Stimulated activated memory B cell treated with anti-CD40 and anti-IgM and Interleukin-4, amounts not matched to agents 10 μg/mL and 1 μg/mL and 100 μg/mL, for 72 hours (primary cell): ENCODE measurements at places on chromosomes 12 and 14.
A peak's percentile ranks its signal among the peaks of the same experiment; 100 is the strongest.

DNA sequence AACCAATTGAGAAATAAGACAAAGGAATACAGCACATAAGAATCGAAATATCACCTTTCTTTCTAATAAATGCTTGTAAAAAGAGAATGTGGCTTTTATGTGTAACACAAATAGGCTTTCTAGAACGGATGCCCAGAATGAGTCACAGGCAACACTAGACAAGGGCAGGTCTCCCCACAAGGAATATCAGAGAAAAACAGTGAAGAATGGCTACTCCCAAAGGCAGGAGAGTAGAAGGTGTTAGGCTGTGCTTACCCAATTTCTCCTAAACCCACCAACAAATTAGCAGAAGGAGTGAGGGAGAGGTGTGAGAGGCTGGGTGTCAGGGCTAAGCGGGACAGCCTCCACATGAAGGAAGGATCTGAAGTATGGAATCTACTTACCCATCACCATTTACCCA, 55.2 kb downstream of the GALNT4 start:
- ATAC-seq: no peak

DNA sequence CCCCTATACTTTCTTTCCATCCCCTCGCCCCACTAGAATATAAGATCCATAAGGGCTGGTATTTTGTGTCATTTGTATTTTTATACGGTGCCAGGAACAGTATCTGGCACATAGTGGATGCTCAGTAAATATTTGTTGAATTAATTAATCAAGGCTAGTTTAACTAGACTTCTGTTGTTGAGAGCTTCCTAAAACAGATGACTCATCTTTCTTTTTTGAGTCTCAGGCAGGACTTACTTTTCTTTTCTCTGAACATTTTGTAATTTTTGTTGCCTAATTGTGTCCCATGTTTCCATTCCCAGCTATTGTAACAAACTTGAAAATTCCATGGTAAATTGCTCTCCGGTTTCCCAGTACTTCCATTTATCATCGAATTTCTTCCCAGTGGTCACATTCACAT, 16.7 kb downstream of the STK38L start:
- no peak for ATAC-seq

- ATAC-seq: no peak
Measured at GRCh38 chr12:108699955-108700563, 31.3 kb downstream of the CORO1C start.

- peak; percentile 41 for ATAC-seq
Measured at GRCh38 chr12:45098766-45099165, 47.9 kb upstream of the DBX2 start.

- no peak for ATAC-seq
Measured at GRCh38 chr12:46445093-46445492, 72.5 kb upstream of the SLC38A2 start.

DNA sequence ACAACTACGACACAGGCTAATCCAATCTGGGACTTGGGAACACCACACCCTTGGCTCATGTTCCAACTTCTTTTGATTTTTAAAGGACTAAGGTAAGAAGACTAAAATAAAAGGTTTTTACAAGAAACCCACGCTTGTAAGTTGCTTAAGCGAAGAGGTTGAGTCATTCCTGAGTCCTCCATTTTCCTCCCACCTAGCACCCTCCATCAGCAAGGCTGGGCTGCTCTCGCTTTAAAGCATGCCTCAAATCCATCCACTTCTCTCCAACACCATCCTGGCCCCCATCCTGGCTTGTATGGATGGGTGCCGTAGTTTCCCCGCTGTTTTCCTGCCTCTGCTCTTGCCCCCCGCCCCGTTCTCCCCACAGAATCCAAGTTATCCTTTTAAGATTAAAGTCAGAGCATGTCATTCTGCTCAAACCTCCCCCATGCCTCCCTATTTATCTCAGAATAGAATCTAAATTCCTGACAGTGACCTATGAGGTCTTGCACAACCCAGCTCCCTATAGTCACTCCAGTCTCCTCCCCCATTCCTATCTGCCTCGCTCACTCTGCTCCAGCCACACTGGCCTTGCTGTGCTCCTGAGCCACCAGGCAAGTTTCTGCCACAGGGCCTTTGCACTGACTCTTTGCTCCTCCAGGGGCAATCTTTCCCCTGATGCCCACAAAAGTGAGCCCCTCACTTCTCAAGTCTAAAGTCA, 34.5 kb downstream of the SCARB1 start:
- no peak for ATAC-seq

DNA sequence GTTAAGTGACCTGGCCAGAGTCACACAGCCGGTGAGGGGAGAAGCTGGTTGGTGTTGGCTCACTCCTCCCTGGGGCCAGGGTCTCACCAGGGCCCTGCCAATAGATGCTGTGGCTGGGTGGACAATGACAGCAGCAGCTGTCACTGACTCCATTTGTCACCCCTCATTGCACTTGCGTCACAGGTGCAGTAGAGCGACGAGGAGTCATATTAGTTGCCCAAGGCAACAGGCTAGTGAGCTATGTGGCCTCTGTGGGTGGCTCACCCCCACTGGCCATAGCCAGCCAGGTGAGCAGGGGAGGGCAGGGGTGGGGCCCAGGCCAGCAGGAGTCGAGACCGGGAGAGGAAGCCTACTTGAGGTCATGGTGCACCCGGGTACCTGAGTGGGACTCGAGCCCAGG, 9.7 kb downstream of the SLC25A47 start:
- ATAC-seq: peak; percentile 85

DNA sequence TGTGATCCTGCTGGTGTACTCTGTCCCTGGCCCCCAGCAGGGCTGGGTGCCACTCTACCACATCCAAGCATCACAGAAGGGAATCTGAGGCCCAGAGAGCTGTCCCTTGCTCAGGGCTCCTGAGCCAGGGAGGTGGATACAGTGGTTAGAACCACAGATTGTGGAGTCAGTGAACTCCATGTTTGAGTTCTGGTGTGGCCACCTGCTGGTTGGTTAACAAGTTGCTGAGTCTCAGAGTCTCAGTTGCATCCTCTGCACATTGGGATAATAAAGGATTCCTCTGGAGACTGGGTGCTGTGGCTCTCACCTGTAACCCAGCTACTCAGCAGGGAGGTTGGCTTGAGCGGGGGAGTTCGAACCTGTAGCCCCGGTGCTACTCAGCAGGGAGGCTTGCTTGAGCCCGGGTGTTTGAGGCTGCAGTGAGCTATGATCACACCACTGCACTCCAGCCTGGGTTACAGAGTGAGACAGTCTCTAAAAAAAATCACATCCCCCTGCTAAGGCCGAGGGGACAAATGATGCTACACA, 39.4 kb downstream of the MVK start:
- no peak for ATAC-seq

GRCh38 chr12:76909290-76909689, 30.5 kb upstream of the CSRP2 start:
- no peak for ATAC-seq

DNA sequence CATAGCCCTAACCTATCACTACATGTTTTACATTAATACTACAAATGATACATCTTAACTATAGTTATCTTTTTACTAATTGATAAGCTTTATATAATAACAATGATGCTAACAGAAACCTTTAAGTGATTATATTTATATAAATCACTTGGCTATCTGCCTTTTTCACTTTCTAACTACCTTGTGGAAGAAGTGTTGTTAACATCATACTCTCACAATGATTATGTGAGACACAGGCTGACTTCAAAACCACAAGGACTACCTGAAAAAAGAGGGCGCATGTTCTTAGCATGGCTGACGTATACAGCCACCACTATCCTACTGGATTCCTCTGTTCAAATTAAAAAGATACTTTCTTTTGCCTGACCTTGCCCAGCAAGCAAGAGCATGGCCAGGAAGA, 135.3 kb upstream of the SOX5 start:
- no peak for ATAC-seq

- ATAC-seq: peak; percentile 83
Measured at GRCh38 chr12:87280356-87280755, 748.8 kb downstream of the C12orf50 start.

DNA sequence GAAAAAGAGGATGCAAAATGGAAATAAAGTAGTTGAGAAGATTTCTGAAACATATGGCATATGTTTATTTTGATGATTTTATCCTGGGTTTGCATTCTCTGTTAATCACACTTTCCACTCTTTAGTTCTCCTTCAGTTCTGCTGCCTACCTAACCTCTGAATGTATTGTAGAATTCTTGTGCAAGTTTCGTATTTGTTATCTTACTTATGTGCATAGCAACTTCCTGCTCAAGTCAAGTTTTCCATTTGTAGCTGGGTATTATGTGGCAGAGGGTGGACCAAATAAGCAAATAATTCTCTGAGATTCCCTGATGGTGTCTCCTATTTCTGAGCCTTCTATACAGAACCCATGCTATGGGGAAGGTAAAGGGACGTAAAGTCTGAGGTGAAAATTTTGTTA, 381.6 kb downstream of the FOXG1 start:
- no peak for ATAC-seq

- no peak for ATAC-seq
Measured at GRCh38 chr14:104294983-104295680, 156.7 kb downstream of the KIF26A start.

DNA sequence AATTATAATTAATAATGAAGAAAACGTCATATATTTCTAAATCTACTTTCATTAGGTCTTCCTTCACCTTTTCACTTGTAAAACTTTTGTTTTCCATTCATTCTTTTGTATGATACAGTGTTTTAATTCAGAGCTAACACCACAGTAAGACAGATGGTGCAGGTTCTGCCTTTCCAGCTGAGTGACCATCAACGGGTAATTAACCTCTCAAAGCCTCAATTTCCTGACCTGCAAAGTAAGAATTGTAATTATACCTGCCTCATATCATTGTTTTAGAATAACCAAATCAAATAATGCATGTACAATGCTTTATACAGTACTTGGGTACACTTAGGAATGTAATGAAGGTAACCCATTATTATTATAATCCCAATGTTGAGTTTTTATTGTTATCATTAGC, 157.6 kb downstream of the FOXA1 start:
- no peak for ATAC-seq

GRCh38 chr12:109160433-109160832, 44.0 kb downstream of the ACACB start:
- ATAC-seq: no peak

DNA sequence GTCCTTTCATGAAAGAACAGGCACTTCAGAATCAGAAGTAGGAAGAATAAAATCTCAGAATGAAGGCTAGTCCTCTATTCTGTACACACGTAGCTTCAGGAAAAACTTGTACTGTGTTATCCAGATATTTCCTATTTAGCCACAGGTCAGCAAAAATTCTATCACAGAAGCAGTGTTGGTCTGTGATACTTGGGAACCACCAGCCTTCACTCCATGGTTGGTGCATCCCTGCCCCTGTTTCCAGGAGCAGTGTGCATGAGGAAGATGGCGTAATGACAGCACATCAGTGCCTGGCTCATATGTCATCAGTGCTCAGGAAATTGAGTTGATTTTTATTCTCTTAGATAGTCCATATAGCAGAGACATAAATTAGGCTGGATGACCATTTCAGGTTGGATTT, 87.7 kb downstream of the SAMD4A start:
- no peak for ATAC-seq

- no peak for ATAC-seq
Measured at GRCh38 chr14:22991852-22992251, 9.5 kb upstream of the AJUBA start.

DNA sequence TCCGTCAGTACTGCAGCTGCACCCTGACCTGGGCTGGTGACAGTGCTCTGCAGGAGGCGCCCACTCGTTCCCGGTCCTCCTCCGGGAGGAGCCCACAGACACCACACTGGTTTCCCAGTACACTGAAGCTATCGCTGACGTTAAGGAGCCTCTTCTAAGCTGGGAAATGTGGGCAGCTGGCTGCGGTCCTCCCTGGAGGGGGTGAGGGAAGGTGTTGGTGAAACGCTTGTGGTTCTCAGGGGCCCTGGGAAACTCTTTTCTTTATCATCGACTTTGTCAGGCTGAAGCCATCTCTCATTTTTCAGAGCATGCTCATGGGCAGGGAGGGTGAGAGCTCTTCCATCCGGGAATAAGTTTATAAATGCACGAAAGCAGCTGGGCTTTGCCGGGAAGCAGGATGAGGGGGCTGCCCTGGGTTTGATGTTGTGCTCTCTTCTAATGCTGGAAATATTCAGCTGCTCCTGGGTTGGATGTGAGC, 176.0 kb downstream of the CHST11 start:
- ATAC-seq: no peak

GRCh38 chr12:19574601-19575000, 135.3 kb downstream of the AEBP2 start:
- no peak for ATAC-seq

DNA sequence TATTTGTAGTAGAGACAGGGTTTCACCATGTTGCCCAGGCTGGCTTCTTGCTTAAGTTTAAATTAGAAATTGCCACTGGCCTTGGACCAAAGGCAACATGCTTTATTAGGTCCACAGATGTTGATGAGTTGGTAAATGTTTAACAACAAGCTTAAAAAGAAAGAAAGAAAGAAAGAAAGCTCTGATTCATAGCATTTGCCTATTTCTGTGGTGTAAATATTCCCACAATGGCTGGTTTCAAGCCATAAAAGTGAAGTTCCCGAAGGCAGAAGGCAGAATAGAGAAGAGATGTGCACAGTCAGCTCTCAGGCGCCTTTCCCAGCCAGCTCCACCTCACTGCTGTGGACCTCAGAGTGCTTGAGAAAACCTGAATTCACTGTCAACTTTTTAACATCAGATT, 26.4 kb downstream of the KCNK13 start:
- no peak for ATAC-seq
